GM23248 (cell line): ENCODE measurements at places on chromosomes 2 and 18. TPM values are rescaled to one million over a fixed set of nuclear protein-coding genes. Genes with fewer than 3 reads are reported as not detected.

GRCh38 chr2:143675021-143675420 is 545.8 kb downstream of the ARHGAP15 start:
- H3K4me1 ChIP-seq = no peaks in the 10 kb centered on the region
- H3K36me3 ChIP-seq = no peaks in the 10 kb centered on the region
- H3K27ac ChIP-seq = no peak overlapping the region
- H3K27me3 ChIP-seq = no peaks in the 10 kb centered on the region
- H3K4me3 ChIP-seq = no peak overlapping the region

GRCh38 chr2:182207049-182207746 is 219.6 kb downstream of the PDE1A start:
- no peak for DNase-seq
- no peak overlapping the region for H3K27ac ChIP-seq
- H3K36me3 ChIP-seq = no peaks in the 10 kb centered on the region
- no peaks in the 10 kb centered on the region for H3K4me1 ChIP-seq
- H3K27me3 ChIP-seq = no peaks in the 10 kb centered on the region
- H3K4me3 ChIP-seq = no peak overlapping the region

The NCKAP5 gene
- 0.65 and 1.5 TPM in 2 replicates for total RNA-seq

The REEP1 gene
- not detected in 2 replicates for total RNA-seq

GRCh38 chr2:239604861-239605260 is 204.0 kb upstream of the HDAC4 start:
- no peak overlapping the region for H3K4me3 ChIP-seq
- no peaks in the 10 kb centered on the region for H3K36me3 ChIP-seq
- no peaks in the 10 kb centered on the region for H3K4me1 ChIP-seq

- H3K4me3 ChIP-seq = no peak overlapping the region
- no peaks in the 10 kb centered on the region for H3K4me1 ChIP-seq
- peaks cover 6% of the 10 kb centered on the region for H3K27me3 ChIP-seq
- H3K36me3 ChIP-seq = no peaks in the 10 kb centered on the region
- DNase-seq = no peak
- H3K27ac ChIP-seq = no peak overlapping the region
Measured at GRCh38 chr2:42787424-42787787, 5.0 kb downstream of the HAAO start.

DNA sequence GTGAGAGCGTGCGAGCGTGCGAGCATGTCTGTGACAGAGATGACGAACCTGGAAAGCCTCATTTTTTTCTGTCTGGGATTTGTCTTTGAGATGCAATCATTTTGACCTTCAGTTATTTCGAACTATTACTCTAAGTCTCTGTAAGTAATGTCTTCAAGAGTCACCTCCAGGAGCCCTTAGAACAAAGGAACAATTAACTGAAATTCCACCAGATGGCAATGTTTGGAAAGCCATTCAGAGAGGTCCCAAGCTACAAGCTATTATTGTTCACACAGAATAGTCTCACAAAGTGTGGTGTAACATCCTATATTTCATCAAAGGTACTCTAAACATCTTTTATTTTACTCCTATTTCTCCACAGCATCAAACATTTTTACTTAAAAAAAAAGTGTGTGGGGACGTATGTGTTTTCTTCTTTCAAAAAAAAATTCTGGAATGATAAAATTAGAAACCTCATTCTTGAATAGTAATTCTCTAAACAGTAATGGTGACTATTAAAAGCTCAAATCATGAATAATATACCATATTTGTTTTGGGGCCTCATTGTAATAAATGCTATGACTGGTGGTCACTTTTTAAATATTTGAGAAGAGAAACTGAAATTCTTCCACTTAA is 35.1 kb upstream of the MAPRE2 start:
- no peaks in the 10 kb centered on the region for H3K4me1 ChIP-seq
- no peak overlapping the region for H3K4me3 ChIP-seq
- H3K27me3 ChIP-seq = 0 out of 2 replicates have a peak, but pooled peaks cover 18% of the 10 kb centered on the region
- H3K27ac ChIP-seq = no peak overlapping the region
- no peaks in the 10 kb centered on the region for H3K36me3 ChIP-seq
- DNase-seq = peak; percentile 74

GRCh38 chr18:11859903-11860407 is 8.7 kb downstream of the CHMP1B start:
- no peak overlapping the region for H3K4me3 ChIP-seq
- peak; percentile 83 for DNase-seq
- no peaks in the 10 kb centered on the region for H3K36me3 ChIP-seq
- H3K27me3 ChIP-seq = no peaks in the 10 kb centered on the region
- peak overlapping the region; percentile 40 for H3K27ac ChIP-seq
- H3K4me1 ChIP-seq = peaks cover 26% of the 10 kb centered on the region

GRCh38 chr18:51647346-51647745 is 449.9 kb upstream of the MEX3C start:
- no peaks in the 10 kb centered on the region for H3K36me3 ChIP-seq
- H3K27me3 ChIP-seq = no peaks in the 10 kb centered on the region
- H3K27ac ChIP-seq = no peak overlapping the region
- H3K4me3 ChIP-seq = no peak overlapping the region

DNA sequence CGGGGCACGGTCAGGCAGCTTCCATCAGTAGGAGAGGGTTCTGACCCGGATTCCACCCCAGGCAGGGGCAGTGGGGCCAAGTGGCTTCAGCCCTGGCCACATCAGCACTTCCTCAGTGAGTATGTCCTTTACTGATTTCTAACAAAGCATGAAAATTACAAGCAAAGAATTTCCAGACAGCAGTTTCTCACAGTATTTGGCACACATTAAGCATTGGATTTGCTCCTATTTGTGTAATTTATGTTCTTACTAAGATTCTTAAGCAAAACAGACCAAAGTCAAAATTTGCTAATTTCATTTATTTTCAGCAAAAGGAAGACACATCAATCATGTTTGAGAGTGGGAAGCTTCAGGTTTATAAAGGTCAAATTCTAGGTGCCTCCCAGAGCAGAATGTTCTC is 73.3 kb upstream of the NFATC1 start:
- H3K4me1 ChIP-seq = peaks cover 4% of the 10 kb centered on the region; the same call in 1 of the 2 replicates
- no peaks in the 10 kb centered on the region for H3K27me3 ChIP-seq
- DNase-seq = no peak
- no peaks in the 10 kb centered on the region for H3K36me3 ChIP-seq

DNA sequence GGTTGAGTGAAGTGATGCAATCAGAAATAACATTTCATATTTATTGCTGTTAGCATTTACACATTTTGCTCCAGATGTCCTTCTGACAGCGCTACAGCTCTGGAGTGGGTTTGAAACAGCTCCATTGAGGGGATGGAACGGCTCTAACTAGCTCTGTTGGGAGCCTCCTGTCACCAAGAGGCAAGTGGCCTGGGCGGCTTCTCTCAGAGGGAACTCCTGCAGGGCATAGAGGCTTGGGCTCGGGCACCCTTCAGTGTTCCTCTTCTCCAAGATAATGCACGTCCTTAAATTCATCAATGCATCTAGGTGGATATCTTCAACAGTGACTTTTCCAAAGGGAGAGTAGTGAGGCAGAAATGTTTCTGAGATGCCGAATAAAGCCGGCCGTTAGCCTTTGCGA is 122.5 kb downstream of the CNTNAP5 start:
- DNase-seq = no peak
- H3K4me3 ChIP-seq = no peak overlapping the region
- no peaks in the 10 kb centered on the region for H3K27me3 ChIP-seq
- no peaks in the 10 kb centered on the region for H3K36me3 ChIP-seq
- no peaks in the 10 kb centered on the region for H3K4me1 ChIP-seq
